ENCODE measurements at places on chromosomes 12 and 14.

DNA sequence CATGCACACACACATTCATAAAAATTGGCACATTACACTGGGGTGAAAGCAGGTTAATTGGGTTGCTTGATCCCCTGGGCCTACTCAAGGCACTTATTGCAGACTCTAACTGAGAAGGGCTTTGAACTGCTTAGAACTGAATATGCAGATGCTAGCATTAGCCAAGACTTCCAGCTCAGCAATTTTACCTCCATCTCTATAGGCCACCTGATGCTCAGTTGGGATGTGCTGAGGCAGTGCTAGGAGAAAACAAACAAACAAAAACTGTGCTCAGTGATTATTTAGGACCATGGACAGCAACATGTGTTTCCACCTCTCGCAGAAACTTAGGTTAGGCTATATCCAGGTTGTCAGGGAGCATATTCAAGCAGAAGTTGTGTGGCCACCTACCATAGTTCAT lies 124.8 kb upstream of the WSCD2 start:
- DNase-seq, result no peak

- DNase-seq, result no peak
Measured at GRCh38 chr12:67618303-67618702, 30.2 kb upstream of the DYRK2 start.

DNA sequence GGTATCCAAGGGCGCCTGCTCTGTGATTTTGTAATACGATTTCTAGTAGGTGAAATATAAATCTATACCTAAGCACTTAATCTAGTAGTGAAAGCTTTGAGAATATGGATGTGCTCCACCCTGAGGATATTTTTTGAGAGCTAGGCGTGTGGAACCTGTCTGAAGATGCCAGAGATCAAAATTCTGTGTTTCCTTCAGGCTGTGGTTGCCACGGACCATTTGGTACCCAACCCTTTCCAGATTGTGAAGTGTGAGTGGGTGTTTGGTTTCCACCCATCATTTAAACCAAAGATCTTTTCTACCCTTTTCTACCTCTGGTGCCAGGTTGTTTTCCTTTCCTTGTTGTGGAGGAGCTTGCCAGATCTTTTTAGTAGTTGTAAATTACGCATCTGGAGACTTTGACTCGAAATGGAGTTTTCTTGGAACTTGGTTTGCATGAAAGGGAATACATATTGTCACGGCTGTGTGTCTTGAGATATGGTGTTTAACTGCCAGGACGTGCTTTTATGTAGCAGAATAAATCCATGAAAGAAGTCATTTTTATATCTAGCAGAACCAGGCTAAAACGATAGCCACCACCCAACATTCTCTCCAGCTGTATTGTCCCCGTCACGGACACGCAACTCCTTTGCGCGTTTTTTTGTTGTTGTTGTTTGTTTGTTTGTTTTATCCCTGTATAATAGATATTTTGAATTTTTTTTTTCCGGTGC lies 2.2 kb downstream of the LRFN5 start:
- DNase-seq, result no peak

DNA sequence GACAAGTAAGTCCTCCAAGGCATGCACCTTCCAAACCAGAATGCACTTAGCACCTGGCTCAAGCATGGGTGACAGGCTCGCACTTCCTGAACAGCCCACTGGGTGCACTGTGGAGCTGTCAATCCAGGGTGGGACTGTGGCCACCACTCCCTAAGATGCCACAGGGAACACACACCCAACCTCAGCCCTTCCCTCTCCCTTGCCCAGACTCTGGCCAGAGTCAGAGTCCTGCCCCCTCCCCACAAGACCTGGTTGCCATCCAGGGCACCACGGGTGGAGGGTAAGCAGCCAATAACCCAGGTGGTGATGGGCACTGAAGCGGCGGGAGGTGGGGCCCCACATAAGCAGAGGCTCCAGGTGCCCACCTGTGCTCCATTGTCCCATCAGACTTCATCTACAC lies 160.6 kb downstream of the MYRFL start:
- no peak for DNase-seq

DNA sequence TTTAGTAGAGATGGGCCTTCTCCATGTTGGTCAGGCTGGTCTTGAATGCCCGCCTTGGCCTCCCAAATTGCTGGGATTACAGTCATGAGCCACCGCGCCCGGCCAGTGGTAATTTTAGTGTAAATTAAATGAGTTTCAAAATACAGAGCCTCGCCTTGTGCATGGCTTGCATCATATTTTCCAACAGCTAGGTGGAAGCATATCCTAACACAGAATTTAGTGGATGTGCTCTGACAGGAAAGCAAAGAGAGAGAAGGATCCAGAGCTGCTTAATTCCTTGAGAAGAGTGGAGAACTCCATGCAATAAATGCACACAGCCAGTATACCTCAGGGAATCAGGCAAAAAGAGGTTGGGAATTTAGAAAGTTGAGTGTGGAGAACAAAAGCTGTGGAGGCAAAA lies 2.5 kb downstream of the OR6C2 start:
- DNase-seq, result no peak

DNA sequence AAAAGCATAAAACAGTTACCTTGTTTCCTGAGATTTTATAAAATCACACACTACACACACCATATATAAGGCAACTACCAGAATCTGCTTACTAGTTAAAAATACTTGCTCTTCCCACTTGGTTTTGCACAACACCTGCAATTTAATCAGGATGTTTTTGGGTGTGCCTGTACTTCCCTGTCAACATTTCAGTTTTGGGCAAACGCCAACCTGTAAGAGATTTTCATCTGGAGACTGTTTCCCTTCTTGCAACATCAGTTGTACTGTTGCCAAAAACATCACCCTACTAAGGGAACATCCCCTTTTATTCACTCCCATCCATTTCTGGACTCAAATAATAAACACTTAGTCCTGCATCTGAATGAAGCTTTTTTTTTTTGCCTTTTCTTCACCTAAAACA lies 172.3 kb downstream of the DUSP6 start:
- DNase-seq, result peak; percentile 33

DNA sequence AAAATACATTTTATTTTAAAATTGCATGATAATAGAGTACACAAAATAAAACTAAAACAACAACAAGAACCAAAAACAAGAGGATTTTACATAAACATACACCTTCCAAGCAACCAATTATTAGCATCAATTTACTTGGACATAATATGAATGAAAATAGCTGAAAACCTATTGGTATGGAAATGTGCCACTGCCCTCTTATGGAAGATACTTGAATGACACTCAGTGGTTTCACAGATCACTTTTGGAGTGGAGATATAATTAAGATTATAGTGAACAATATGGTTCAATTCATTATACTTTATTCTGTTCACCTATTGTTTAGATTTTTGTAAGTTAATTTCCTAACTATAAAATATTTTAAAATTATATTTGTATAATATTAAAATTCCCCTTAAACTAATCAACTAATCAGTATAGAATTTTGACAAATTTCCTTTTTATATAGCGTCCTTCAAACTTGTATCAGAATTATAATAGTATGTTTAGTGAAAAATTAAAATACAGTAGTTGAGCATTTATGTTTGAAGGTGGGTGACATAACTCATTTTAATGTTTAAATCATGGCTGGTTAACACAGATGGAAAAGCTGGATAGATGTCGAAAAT lies 70.1 kb downstream of the SLC6A15 start:
- peak; percentile 53 for DNase-seq

DNA sequence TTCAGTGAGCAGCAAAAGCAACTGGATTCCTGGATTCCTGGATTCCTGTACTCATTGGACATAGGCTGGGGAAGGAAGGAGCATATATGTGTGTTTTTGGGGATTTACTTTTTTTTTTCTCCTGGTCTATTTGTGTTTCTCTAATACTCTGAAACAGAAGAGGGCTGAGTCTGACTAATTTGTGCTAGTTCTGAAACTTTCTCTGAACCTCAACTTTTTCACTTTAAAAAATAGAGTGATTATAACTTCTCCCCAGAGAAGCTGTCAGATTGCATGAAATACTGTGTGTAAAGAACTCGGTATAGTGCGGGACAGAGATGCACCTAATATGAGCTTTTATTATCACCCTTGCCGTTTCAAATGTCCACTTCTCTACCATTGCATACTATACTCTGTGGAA lies 529.5 kb downstream of the TMTC2 start:
- DNase-seq, result no peak

GRCh38 chr12:1094714-1095113 lies 103.7 kb downstream of the ERC1 start:
- no peak for DNase-seq

DNA sequence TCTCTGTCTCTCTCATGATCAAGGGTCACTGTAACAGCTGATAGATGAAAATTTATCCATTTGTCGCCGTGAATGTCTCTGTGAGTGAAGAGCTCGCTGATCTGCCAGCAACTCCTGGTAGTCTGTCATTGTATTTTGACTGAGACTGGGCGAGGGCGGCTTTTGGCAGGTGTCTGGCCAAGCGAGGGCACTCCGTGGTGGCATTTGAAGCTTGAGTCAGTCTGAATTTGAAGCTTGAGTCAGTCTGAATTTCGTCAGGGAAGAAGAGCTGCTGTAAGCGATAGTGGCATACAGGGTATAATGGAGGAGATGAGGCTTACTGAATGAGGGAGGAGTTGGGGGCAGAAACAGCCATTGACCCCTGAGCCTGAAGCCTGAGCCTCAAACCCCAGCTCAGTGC lies 56.8 kb upstream of the FAM181A start:
- no peak for DNase-seq

- DNase-seq, result no peak
Measured at GRCh38 chr12:105409801-105410471, 79.4 kb downstream of the C12orf75 start.

- peak; percentile 60 for DNase-seq
Measured at GRCh38 chr12:70255311-70255710, 12.1 kb downstream of the CNOT2 start.

DNA sequence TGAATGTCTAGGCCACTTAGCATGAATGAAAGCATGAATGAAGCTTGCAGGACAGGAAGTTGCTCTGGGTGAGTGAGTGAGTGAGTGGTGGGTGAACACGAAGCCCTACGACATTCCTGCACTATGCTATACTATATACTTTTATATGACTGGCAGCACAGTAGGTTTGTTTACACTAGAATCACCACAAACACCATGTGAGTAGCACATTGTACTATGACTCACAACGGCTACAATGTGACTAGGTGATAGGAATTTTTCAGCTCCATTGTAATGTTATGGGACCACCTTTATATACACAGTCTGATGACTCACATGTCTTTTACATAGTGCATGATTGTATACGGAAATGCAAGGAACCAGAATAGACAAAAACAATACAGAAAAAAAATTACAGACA lies 1480.2 kb downstream of the AACS start:
- DNase-seq, result no peak

DNA sequence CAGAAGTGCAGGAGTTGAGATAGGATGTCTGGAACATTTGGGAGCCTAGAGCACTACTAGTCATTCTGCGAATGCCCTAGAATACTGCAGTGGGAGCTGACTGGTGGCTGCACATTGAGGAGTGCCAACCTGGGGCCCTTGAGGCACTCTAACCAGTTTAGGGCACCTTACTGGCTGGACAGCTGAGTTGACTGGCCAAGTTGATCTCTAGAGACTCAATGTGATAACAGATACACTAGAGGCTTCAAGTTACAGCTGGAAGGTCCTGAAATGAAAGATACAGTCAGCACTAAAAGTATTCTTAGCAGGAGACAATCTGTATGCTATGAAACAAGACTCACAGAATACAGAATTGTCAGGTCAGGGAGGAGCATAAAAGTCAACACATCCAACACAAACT lies 8.0 kb downstream of the SLC8A3 start:
- DNase-seq, result no peak

GRCh38 chr14:105062048-105062433 lies 3.2 kb downstream of the GPR132 start:
- no peak for DNase-seq

DNA sequence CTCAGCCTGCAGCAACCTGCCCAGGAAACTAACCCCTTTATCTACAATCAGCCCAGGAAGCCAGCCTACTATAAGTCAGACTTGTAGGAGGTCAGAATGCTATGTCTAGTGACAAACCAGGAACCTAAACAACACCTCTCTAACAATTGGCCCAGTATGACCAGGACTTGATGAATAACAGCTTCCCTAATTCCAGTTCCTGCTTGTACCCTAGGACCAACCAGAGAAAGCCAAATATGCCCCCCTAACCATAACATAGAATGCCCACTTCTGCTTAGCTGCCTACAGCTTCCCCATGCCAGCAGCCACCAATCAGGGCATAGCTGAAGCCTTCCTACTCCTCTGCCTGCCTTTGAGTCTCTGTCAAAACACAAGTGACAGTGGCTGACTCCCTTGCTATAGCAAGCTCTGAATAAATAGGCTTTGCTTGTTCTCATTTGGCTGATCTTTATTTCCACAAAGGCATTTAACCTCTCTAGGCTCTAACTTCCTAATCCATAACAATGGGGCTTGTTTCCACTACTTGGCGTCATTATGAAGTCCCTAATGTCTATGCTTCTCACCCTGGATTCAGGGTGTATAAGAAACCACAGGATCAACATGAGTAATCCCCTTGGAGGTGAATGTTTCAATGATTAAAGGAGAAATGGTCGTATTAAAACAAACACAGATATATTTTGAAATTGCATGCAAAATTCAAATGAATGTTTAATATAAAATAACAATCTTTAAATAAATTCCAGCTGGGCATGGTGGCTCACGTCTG lies 220.2 kb downstream of the ANO6 start:
- DNase-seq, result no peak
